NCI-H1436 treated with DMSO at 0.1 percent for 48 hours (cell line): ENCODE measurements at places on chromosomes 2 and 18.
A peak's percentile ranks its signal among the peaks of the same experiment; 100 is the strongest.

GRCh38 chr2:67565761-67566160, 168.6 kb downstream of the ETAA1 start:
- DNase-seq, result no peak

DNA sequence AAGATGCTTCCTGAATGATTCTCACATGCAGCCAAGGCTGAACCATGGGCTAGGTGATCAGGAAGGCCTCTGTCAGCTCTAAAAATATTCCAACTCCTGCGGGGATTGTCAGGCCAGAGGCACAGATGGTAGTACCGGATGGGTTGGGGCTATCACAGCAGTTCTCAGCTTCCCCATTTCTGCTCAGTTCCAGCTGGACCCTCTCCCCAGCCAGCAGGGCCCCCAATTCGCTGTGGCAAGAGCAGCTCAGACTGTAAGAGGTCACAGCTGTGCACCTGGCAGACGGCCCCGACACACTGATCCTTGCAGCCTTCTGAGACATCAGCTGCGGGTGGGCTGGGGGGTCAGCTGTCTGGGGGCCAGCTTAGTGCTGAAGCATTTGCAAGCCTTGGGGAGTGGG, 43.6 kb upstream of the TCF7L1 start:
- no peak for DNase-seq

- no peak for DNase-seq
These were observed 280.2 kb downstream of the STK39 start for GRCh38 chr2:167966937-167967913.

- DNase-seq, result no peak
These were observed 138.4 kb downstream of the GALNT3 start for GRCh38 chr2:165655661-165656060.

DNA sequence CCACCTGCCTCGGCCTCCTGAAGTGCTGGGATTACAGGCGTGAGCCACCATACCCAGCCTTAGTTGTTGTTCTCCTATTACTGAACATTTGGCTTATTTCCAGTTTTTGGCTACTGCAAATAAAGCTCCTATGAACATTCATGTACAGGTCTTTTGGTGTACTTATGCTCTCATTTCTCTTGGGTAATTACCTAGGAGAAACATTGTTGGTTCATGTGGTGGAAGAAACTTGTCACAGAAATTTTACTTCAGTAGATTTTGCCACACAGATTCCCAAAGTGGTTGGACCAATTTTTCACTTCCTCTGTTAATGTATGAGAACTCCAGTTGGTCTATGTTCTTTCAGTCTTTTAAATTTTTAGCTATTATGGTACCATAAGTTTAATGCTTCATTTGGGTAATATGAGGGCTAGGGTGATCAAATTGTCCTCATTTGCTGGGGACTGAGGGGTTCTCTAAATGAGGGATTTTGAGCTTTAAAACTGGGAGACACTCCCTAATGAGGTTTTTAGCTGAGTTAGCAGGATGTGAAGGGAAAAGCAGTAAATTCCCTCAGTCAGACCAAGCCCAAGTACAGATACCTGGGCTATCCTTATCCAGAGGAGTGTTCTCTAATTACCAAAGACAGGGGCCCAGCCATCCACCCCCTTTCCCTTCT, 33.9 kb downstream of the MTA3 start:
- peak; percentile 3 for DNase-seq

- no peak for DNase-seq
These were observed 5.3 kb upstream of the ITPRID2 start for GRCh38 chr2:181886192-181886591.

DNA sequence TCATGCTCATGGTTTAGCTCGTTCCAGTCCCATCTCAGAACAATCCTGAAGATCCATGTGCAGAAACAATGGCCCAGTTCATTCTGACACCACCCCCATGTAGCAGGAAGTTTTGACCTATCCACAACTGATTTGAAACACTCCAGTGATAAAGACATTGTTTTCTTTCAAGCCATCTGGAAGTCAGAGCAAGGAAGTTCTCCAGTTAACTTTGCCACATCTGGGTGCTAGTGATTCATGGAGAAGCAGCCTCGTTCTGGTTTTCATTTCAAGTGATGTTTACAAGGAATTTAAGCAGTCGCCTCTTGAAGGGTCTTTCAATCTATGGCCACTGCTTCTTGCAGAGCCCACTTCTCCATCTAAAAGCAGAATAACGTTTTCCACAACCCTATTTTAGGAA, 36.6 kb upstream of the TWIST2 start:
- DNase-seq, result no peak
